DMS79 (cell line): ENCODE measurements at places on chromosomes 2 and 18.

- peak; percentile 83 for DNase-seq
These were observed 54.1 kb downstream of the EPB41L5 start for GRCh38 chr2:120066800-120067547.

GRCh38 chr18:75211002-75211621 lies 515 bp downstream of the TSHZ1 start:
- DNase-seq, result no peak

GRCh38 chr18:74334242-74334893 lies 18.7 kb downstream of the C18orf63 start:
- DNase-seq, result no peak

GRCh38 chr2:238378230-238379095 lies 48.3 kb upstream of the ASB1 start:
- no peak for DNase-seq

GRCh38 chr18:74065366-74065765 lies 82.3 kb downstream of the FBXO15 start:
- DNase-seq, result no peak
